Activated CD8-positive, alpha-beta memory T cell treated with anti-CD3 and anti-CD28 coated beads for 48 hours (primary cell): ENCODE measurements at places on chromosomes 2 and 18.
A peak's percentile ranks its signal among the peaks of the same experiment; 100 is the strongest.

- peak; percentile 21 for DNase-seq
These were observed 667 bp downstream of the TRIB2 start for GRCh38 chr2:12717191-12718014.

DNA sequence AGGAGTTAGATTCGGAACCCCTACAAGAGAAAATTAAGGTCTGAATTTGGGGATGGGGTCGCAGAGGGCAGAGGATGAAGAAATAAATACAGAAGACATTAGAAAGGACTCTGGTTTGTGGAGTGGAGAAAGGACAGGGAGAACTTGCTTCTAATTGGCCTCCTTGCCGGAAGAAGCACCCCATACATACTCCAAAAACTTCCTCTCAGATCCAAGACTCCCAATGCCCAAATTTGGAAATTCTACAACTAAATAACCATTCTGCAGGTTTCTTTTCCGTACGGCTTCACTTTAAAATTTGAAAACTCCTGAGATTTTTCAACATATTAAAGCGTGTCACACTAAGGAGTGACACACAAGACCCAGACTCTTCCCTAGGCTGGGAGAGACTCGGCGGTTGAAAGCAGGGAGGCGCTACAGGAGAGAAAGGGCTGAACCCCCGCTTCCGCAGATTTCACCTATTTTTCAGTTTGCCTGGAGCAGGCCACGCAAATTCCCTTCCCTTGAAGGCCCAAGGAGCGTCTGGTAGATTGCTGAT, 478 bp downstream of the CLHC1 start:
- no peak for DNase-seq

- no peak for DNase-seq
These were observed 640.4 kb upstream of the CHAC2 start for GRCh38 chr2:53127061-53127650.

DNA sequence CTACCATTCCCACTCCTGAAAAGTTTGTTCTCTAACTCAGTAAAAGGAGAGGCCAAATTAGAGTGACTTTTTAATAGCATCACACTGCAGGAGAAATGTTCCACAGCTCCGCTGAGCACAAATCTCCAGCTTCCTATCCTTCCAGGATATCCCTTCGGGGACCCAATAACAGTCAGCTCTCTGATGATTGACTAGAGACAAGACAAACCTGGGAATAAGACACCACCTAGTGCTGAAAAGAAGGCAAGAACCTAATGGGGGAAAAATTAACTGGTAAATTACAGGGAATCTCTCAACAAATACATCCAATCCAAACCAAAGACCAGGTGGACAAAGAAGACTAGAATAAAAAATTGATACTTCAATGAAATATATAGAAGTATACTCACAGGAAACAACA, 977.1 kb upstream of the SOX11 start:
- no peak for DNase-seq
